ENCODE measurements at places on chromosomes 2 and 18.

DNA sequence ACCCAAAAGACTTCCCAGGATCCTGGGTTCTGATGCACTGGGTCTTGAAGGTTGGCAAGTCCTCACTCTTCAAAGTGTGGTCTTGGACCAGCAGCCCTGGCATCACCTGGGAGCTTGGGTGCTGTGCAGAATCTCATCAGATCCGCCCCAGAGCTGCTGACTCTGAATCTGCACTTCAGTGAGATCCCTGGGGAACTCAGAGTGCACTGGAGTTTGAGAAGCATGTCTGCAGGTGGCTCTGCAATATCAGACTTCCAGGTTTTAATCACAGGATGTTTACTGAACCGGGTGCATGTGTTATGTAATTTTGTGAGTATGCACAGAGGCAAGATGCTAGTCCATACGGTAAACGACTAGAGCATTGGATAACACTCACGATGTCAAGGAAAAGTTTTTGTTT is 58.0 kb upstream of the BOD1L2 start:
- no peak for DNase-seq

- no peak for DNase-seq
Observed at GRCh38 chr18:35027206-35027605, 14.0 kb upstream of the MAPRE2 start.

GRCh38 chr2:3519255-3520205 is at the start of gene ADI1:
Gene ADI1, minus strand, starts transcription at chr2:3519531. Its CDS starts 44 bp downstream, at chr2:3519487.
- peak; percentile 86 for DNase-seq

GRCh38 chr18:79354350-79354749 is 41.4 kb upstream of the NFATC1 start:
- no peak for DNase-seq

GRCh38 chr2:234412726-234413125 is 84.2 kb downstream of the ARL4C start:
- no peak for DNase-seq

DNA sequence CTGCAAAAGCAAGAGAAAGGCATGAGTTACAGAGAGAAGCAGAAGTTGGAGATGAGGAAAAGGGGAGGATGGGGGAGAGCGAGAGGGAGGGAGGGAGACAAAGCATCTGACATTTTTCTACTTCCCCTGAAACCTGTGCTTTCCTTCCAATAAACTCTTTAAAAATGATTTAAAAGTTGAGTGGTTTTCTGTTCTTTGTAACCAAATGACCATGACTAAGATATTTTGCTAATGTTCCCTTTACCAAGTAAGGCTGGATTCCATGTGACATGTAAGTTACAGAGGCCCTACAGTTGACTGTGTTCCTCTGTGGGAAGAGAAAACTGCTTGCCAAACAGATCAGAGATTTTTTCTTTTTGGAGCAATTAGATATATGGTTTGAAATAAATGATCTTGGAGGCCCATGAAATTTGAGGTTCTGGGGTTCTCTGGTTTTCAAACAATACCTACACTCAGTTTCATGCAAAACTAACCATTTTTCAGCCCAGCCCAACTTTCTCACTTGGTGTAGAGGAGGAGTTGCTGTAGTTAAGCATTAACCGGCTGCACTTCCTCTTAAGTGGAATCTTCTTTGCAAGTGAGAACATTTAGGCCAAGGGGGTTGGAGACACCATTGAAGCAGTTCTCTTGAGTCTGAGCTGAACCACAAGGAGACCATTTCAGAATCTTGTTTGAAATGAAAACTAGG is 34.5 kb downstream of the INSIG2 start:
- DNase-seq, result no peak

DNA sequence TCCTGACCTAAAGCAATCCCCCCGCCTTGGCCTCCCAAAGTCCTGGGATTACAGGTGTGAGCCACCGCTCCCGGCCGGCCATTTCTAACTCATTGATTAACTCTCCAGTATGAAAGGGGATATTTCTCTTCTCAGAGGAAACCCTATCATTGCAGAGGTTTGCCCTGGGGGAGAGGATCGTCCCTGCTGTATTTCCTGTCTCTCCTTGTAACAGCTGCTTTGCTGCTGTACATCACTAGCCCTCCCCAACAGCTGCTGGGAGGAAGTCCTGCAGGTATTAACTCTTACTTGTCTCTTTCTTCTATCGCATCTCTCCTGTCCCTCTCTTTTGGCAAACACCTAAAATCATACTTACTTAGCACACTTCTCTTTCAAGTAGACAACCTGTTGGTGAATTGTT is 219.0 kb upstream of the DSEL start:
- no peak for DNase-seq

DNA sequence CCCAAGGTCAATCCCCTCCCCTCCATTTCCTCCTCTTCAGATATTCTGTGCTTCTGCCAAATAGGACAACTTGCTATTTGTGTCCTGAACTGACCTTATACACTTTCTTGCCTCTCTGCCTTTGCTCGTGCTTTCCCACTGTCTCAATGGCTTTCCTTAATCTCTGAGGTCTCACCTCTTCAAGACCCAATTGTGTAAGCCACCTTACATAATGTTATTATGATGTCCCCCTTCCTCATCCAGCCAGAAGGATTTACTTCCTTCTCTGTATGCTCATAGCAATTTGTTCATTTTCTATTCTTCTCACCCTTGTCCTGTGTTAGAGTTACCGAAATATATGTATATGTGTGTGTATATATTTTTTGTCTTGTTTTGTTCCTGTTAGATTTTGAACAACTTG is 26.9 kb upstream of the DARS1 start:
- no peak for DNase-seq

DNA sequence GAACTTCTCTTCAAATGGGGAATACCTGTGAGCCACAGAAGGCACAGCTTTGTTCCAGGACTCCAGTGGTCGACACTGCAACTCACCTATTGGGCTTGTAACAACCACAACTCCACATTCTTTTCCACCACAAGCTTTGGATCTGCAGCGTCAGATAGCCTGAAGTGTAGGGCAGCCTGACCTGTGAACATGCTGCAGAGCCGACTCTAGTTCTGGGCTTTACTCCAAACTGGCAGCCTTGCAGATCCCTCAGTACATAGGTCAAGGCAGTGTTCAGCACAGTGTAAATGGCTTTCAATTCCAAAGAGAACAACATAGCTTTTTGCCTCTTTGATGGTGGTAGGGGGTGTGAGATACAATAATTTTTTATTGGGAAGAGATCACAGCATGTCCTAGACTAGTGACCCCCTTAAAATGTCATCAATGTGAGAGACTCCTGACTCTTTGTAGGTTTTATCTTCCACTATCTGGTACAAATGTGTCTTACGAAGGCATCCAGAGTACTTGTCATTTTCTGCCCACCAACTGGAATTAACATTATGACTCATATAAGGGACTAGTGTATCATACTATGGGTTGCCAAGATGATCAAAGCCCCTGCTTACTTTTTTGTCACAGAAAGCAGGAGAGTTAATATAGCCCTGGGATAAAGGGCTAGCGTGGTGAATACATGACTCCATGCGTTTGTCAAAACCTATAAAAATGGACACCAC is 149.8 kb downstream of the COPS8 start:
- no peak for DNase-seq

- no peak for DNase-seq
Observed at GRCh38 chr2:190677255-190677654, 28.4 kb downstream of the NAB1 start.

- no peak for DNase-seq
Observed at GRCh38 chr2:26148501-26148900, 24.4 kb upstream of the GAREM2 start.

DNA sequence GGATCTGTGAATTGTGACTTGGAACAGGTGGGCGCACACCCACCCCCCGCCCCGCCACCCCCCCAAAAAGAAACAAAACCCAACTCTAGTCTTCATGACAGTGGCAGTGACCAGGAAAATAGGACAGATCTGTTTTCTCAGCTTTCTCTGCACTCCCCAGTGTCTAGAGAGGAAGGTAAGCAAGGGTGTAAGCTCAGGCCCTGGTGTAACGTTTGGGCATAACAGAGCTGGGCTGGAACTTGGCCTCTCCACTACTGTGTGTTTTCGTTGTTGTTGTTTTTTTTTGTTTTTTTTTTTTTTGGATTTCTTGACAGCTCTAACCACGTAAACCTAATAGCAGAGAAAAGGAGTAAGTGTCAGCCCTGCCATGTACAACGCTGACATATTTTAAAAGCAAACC is 1160.8 kb downstream of the DPP10 start:
- no peak for DNase-seq

GRCh38 chr2:109466674-109467575 is 146.8 kb downstream of the SEPTIN10 start:
- DNase-seq, result no peak

All from H9 (cell line).